ENCODE measurements at places on chromosomes 3 and 15.

DNA sequence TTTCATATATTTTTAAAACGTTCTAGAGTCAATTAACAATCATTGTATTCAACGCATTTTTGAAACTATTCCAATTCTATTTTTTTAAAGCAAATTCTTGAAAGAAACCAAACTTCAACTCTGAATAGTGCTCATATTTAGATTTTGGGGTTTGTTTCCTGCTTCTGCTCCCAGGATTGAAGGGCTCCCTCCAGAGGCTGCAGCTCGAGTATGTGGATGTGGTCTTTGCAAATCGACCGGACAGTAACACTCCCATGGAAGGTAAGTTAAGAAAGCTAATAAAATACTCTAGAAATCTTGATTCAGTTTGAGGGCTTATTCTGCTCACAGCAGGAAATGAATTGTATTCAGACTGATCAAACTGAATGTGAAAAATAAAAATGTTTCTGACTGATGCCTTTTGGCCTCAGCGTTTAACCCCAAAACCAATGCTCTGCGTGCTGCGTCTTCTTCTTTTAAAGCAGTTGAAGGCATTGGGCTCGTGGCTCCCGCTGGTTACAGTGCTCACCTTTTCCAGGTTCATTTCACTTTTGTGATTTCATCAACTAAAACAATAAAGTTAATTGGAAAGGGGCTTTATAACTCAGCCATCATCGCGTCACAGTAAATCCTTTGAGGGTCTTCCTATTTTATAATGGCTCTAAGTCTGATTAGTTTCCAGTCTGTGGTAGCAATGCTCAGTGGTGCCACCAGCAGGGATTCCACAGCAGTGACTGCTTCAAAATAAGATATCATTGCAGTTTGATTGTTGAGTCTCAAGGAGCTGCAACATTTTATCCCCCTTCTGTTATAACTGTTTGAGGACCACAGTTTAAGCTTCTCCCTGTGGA lies 80.1 kb downstream of the SSR3 start:
- H3K27ac ChIP-seq, result no peak overlapping the region
- DNase-seq, result no peak
- no peaks in the 10 kb centered on the region for H3K4me1 ChIP-seq

DNA sequence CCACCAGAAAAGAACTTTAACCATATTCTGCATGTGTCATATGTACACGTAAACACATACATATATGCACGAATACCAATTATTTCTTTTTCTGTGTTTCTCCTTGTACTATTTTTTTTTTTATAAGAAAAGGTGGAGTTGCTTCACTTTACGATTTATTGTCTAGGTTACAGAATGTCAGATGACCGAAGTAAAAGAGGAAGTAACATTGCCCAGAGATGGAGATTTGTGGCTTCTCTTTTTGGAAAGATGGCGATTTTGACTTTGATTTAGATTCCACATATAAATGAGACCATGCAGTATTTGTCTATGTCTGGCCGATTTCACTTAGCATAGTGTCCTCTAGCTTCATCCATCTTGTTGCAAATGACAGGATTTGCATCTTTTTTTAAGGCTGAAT lies 293.1 kb downstream of the SV2B start:
- no peak overlapping the region for H3K27ac ChIP-seq
- H3K4me1 ChIP-seq, result no peaks in the 10 kb centered on the region
- no peak for DNase-seq
- no peaks in the 10 kb centered on the region for H3K27me3 ChIP-seq
- H3K36me3 ChIP-seq, result no peaks in the 10 kb centered on the region

DNA sequence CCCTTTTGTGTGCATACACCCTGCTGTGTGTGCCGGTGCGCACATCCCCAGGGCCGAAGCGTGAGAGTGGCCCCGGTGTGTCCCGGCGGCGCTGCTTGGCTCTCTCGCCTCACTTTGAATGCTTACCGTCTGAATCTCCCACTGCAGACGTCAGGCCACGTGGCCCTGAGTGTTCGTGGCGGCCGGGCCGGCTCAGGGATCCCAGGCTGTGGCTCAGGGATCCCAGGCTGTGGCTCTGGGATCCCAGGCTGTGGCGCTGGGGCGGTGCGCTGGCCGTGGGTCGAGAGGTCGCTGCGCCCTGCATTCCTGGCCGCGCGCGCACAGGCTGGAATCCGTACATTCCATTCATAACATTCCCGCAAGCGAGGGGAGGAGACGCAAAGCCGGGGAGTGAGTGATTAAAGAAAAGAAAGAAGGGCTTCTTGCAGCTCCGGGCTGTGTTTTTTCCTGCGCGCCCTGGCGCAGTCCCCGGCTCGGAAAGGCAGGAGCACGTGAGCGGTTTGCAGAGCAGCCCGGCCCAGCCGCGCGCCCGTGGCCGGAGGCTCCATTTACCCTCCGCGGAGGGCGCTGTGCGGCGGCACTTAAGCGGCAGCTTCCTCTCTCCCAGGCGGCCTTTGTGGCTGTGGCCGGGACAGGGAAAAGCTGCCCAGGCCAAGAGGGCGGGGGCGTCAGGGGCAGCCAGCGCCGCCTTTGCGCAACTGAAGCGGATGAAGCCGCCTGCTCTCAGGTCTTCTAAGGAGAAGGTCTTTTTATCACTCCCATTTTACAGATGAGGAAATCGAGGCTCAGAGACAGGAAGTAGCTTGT lies 87.0 kb upstream of the ALDH1L1 start:
- H3K4me3 ChIP-seq, result no peak overlapping the region
- no peak for DNase-seq
- H3K27me3 ChIP-seq, result no peaks in the 10 kb centered on the region

- H3K4me3 ChIP-seq, result no peak overlapping the region
- H3K27ac ChIP-seq, result no peak overlapping the region
- DNase-seq, result no peak
- peaks cover 7% of the 10 kb centered on the region for H3K4me1 ChIP-seq
- no peaks in the 10 kb centered on the region for H3K36me3 ChIP-seq
These were observed 706.4 kb upstream of the NR2F2 start for GRCh38 chr15:95624100-95624499.

DNA sequence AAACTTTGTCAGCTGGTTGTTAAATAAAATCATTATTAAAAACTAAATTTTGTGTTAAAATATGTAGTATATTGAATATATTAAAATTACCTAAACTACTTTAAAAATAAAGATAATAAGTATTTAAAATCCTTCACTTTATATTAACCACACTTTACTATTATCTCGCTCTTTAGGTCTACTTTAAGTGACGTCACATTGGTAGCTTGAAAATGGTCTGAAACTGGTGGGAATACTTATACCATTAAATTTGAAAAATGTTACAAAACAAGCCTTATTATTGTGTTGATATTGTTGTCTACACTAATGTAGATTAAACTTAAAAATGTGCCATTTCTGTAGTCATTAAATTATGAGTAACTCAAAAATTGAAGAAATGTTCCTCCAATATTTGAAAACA lies 77.6 kb downstream of the ZIC4 start:
- no peak overlapping the region for H3K4me3 ChIP-seq
- H3K4me1 ChIP-seq, result no peaks in the 10 kb centered on the region
- no peaks in the 10 kb centered on the region for H3K27me3 ChIP-seq
- no peaks in the 10 kb centered on the region for H3K36me3 ChIP-seq
- DNase-seq, result no peak

DNA sequence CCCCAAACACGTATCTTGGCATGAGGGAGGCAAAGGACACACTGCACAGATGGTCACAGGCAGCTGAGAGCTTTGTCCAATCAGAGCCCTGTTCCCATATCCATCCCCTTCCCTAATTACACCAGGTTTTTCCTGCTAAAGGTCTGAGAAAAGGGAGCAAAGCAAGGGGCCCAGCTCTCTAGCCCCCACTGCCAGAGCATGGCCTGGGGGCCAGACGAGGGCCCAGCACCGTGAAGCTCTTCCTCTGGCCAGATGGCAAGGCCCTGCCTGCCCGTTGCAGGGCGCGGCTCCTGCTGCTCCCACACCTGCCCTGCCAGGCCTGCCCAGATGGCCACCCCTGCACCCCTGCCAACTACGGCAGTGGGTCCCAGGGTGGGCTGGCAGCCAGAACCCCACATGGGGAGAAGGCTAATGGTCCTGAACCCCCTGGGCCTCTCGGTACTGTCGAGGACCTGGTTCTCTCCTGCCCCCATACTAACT lies 3.2 kb downstream of the SHF start:
- no peak overlapping the region for H3K4me3 ChIP-seq
- no peak for DNase-seq
- H3K36me3 ChIP-seq, result no peaks in the 10 kb centered on the region
- no peak overlapping the region for H3K27ac ChIP-seq
- no peaks in the 10 kb centered on the region for H3K27me3 ChIP-seq
